Stimulated activated CD8-positive, alpha-beta memory T cell treated with anti-CD3 and anti-CD28 coated beads, Interleukin-7, amount 100 ng/mL, for 1 hour (primary cell): ENCODE measurements at places on chromosomes 1 and 21.

- DNase-seq, result no peak
Observed at GRCh38 chr1:234488054-234489006, 9.4 kb upstream of the TARBP1 start.

GRCh38 chr1:112465122-112465521 is 43.6 kb upstream of the WNT2B start:
- no peak for DNase-seq

- DNase-seq, result no peak
Observed at GRCh38 chr1:163399976-163400601, 78.3 kb downstream of the NUF2 start.

DNA sequence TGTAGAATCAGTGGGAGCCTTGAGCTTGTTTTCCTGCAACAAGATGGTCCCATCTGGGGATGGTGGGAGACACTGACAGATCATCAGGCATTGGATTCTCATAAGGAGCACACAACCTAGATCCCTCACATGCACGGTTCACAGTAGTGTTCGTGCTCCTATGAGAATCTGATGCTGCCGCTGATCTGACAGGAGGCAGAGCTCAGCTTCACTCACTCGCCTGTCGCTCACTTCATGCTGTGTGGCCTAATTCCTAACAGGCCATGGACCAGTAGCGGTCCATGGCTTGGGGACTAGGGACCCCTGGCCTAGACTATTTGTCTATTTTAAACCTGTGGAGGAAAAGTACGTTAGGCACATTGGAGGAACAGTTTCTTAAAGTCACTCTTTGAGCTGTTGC is 140.0 kb downstream of the EDEM3 start:
- no peak for DNase-seq

DNA sequence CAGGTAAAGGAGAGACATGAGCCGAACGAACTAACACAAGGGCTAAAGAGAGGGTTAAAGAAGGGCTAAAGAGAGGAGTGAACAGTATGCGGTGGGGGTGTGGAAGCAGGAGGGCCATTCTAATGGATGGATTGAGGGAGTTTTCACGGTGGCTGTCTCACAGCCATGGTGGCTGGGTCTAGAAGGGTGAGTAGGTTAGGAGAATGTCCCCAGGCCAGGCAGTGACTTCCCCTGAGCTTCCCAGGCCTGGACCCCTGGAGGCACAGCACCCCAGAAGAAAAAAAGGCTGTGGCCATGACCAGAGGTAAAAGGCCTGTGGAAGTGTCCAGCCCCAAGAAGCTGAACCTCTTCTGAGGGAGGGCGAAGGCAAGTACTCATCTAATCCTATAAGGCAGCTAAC is 3.6 kb downstream of the FNDC5 start:
- DNase-seq, result no peak

- no peak for DNase-seq
Observed at GRCh38 chr21:37253991-37254390, 13.1 kb downstream of the VPS26C start.

DNA sequence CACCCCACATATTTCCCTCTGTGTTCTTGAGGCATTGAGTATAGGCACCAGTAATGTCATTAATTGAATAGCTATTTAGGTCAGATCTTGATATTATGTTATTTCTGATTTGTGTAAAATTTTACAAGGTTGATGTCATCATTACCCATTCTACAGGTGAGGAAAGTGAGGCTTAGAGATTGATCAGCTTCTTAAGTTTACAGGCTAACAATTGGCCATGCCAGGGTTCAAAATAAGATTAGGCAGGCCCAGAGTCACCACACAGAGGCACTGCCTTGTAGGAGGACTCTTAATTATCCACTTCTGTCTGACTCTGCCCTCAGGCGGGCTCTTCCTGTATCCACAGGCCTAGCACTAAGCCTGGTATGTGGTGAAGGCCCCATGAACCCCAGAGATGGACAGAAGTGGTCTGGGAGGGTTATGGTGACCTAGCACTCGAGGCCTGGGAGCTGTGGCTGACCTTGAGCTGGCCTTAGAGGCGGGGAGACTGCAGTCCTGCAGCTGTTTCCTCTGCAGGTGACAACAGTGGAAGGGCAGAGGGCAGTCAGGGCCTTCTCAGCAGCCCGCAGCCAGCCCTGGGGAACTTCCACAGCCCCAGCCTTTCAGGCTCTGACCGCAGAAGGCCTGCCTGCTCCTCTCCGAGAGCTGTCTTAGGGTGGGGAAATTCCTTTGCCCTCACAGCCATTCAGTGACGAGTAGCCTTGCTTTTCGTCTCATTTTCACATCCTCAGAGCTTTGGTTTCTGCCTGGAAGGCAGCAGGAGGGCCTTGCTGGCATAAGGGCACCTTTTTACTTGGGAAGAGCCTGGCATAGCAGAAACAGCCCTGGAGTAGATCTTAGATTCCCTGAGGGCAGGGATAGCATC is 12.2 kb downstream of the ZDHHC18 start:
- no peak for DNase-seq

GRCh38 chr1:7704214-7705047 is 66.7 kb upstream of the VAMP3 start:
- peak; percentile 84 for DNase-seq

DNA sequence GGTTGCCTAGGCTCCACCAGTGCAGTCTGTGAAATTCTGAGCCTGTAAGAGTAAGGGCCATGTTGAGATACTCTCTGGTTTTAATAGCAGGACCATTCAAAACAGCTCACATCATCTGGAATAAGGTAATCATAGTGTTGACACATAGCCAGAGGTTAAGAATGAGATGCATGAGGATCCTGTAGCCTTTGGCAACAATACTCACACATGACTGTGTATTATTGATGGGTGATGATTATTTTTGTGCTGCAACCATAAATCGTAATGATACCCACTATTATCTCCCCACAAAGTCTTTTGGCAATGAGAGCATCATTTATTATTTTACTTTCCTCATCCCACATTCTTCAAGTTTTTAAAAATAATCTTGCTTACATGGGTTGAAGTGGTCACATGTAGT is 35.5 kb downstream of the KCNK2 start:
- no peak for DNase-seq

DNA sequence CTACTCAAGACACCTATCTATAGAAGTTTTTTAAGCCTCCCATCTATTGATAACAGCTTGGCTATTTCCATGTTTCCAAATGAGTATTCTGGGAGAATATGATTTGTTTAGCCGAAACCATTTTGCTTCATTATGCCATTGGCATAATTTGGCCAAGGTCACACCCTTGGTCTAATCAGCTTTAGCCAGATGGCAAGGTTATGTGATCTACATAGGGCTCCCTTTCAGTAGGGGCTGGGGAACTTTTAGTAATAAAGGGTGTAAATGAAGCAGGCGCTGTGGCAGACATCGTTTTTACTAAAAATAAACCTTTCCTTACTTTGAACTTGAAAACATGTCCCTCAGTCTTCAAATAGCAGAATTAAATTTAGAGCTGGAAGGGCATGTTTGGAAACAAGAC is 3.0 kb upstream of the PDC start:
- no peak for DNase-seq

GRCh38 chr1:159867664-159868026 is 5.2 kb upstream of the VSIG8 start:
- no peak for DNase-seq

DNA sequence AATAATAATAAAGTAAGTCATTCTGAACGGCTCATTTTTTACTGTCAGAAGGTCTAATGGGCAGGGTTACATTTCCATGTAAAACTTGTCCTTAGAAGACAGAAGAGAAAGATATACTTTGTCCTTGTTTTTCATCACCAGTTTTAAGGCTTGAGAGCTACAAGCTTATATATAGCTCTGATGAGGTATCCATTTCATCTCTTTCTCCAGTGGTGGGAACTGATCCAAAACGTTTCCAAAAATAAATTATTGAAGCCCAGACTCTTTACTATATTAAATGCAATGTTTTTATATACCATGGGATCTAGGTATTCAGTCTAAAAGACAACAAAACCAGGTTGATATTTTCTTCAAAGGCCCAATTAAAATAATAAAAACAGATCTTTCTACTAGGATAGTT is 8.7 kb downstream of the B3GALNT2 start:
- DNase-seq, result no peak

DNA sequence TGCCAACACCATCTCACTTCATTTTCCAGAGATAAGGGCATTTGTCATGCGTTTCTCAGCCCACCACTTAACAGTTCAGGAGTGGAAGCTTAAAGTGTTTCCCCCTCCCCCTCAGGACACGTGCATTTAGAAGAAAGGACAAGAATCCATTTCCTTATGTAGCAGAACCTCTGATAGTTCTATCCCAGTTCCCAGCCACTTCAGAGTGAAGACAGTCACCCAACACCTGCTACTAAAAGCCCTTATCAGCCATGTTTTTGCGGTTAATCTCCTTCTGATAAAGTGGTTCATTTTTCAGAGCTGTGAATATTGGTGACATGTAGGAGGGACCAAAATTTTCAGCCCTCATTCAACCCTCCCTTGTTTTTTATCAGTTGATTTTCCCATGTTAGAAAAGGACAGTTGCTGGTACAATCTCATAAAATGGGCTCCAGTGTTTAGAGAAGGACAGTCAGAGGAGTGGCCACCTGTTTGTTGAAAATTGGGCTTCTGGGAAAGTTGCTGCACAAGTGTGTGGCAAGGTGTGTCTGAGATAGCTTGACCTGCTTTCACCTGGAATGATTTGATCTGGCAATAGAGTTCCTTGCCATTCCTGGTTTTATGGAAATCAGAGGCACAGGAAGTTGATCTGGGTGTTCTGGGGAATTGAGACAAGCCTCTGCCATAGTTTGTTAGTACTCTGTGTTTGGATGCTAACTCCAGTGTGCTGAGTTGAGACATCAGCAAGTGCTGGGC is 114.0 kb downstream of the PPP1R12B start:
- DNase-seq, result no peak

DNA sequence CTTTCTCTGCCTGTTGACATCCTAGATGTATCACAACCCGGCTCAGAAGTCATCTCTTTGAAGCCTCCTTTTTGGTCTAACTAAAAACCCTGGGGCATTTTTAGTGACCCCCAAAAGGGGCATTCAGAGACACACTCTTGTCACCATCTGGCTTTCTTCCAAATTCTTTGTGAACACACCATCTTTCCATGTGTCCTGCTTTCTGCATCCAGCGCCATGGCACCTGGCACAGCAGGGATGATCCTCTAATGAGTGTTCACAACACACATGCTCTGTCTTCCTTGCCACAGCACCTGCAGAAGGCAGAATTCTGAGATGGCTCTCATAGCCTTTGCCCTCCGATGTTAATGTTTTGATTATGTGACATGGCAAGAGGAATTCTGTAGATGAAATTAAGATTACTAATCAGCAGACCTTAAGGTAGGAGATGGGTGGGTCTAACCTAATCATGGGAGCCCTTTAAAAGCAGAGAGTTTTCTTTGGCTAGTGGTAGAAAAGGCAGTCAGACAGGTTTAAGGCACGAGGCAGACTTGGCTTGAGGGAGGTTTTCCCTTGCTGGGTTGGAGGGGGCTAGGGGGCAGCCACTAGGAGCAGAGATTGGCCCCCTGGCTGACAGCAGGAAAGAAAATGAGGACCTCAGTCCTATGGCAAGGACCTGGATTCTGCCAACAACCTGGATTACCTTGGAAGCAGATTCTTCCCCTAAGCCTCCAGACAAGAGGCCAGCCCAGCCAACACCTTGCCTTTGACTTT is 4.9 kb upstream of the TMEM61 start:
- no peak for DNase-seq

GRCh38 chr21:45469273-45470086 is 64.5 kb downstream of the COL18A1 start:
- no peak for DNase-seq

DNA sequence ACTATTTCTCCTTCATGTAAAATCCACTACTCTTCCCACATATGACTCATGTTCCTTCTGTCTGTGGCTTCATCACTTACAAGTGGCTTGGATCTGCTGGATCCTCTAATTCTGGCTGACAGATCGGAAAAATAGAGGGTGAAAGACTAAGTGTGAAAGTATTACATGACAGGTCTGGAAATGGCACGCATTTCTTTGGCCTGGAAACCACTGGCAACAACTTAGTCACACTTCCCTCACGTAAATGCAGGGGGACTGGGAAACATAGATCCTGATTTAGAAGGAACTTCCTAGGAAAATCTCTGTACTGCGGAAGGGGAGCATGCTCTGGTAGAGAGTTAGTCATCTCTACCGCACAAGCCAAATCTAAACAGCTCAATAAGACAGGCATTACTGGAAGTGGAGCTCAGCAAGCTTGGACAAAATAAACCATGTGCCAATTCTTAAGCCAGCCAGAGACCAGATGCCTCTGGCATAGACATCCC is 305.4 kb upstream of the PTBP2 start:
- no peak for DNase-seq

DNA sequence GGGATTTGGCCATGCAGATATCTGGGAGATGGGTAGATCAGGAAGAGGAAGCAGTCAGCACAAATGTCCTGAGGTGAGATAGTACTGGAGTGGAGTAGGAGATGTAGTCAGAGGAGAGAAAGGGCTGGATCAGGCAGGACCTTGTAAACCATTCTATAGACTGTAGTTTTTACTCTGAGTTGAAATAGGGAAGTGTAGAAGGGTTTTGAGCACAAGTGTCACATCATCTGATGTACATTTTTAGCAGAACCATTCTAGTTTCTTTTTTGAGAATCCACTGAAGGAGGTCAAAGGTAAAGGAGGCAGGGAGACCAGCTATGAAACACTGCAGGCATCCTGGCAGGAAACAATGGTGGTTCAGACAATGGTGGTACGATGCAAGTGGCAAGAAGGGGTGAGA is 194.6 kb upstream of the RRP15 start:
- DNase-seq, result no peak

DNA sequence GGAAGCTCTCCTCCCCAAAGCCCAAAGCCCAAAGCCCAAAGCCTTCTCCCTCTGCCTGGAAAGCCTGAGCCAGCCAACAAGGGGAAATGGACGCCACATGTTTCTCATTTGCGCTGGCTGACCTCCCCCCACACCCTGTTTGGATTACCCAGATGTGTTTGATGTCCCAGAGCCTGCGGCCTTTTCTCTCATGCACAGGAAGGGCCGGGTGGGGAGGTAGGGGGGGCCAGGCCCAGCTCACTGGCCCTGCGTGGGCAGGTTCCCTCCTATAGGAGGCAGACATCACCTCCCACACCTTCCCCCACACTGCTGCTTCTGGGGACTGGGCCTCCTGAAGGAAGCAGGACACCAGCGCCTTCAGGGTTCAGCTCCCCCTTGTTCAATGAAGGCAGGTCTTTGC is 116.3 kb downstream of the NAV1 start:
- DNase-seq, result no peak

- no peak for DNase-seq
Observed at GRCh38 chr1:160066829-160067745, 2.9 kb downstream of the KCNJ10 start.

DNA sequence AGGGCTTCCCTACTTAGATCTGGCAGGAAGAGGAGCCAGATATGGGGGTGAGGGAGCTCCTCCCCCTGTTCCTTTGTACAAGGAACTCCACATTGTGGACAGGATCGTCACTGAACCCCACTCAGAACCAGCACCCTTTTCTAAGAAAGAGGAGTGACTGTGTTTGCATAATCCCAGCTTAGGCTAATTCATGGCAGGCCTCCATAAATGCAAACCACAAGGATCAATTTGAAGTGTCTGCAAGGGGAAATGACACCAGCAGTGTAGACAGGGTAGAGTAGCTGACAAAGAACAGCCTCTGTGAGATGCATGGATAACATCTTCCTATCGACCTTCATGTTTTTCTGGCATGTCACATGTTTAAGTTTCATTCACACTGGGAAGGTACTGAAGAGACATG is 11.7 kb downstream of the MX1 start:
- DNase-seq, result no peak
